Sciatic nerve (tissue), 2 donors: ENCODE measurements at places on chromosomes 3 and 15. TPM values are rescaled to one million over a fixed set of nuclear protein-coding genes. Genes with fewer than 3 reads are reported as not detected.
A peak's percentile ranks its signal among the peaks of the same experiment; 100 is the strongest.

DNA sequence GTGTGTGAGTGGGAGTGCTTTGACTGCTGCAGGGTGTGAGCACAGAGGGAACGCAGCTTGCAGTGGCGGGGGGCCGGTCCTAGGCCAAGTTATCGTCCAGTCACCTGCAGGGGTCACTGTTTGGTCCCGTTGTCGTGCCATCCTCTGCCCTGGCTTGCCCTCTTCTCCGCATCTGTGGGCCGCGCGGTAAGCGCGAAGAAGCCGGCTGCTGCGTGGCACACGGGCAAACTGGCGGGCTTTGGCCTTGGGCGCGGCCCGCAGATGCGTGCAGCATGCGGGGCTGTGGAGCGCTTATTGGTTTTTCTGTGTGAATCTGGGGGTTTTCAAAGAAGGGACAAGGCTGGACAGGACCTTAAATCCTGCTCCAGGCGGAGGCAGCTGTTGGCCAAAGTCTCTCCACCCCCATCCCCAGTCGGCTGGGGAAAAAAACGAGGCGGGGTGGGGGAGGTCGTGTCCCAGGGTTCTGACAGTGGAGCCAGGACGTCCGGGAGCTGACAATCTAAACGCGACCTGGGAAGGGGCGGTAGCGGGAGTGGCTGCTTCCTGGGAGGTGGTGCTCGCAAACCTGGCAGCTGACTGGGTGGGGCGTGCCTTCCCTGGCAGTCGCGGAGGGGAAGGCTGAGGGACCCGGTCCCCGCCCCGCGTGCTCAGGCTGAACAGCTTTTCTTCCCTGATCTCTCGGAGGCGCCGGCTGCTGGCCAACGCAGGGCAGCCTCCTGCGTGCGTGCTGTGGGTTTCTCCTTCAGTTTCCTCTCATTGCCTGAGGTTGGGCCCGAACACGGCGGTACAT is 39.7 kb upstream of the VEPH1 start:
- DNase-seq = peak; percentile 82

DNA sequence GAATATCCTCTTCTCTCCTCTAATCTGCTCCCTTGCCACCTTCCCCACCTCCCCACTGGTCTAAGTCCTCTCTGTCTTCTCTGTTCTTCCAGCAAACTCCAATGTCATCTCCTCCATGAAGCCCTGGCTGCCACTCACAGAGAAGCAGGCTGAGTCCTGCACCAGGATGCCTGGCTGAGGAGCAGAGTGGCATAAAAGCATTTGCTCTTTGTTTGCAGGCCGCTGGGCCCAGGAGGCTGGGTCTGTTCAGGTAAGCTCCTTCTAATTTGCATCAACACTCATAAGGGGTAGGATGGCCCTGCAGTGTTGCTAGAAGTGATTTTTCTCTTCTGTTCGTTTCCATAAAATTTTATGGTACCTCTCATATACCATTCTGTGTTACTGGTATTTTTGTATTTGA is 43.2 kb upstream of the KLHL25 start:
- no peak for DNase-seq

- no peak for DNase-seq
Measured at GRCh38 chr15:40150163-40150925, 10.5 kb upstream of the BUB1B start.

- DNase-seq = no peak
Measured at GRCh38 chr3:142577696-142578328, 721 bp downstream of the ATR start.

Gene CPB1
- total RNA-seq = 5.0 TPM

Gene CKMT1A
- total RNA-seq = 0.36 TPM
